CD4-positive, alpha-beta T cell treated with Interleukin-6 for 4 hours (primary cell): ENCODE measurements at places on chromosomes 13 and 19.
A peak's percentile ranks its signal among the peaks of the same experiment; 100 is the strongest.

- no peak for DNase-seq
Measured at GRCh38 chr13:48648446-48648845, 5.3 kb upstream of the CYSLTR2 start.

GRCh38 chr13:114318624-114319023 lies 4.3 kb downstream of the CHAMP1 start:
- DNase-seq: no peak

GRCh38 chr13:76738616-76739015 lies 147.6 kb downstream of the KCTD12 start:
- no peak for DNase-seq

DNA sequence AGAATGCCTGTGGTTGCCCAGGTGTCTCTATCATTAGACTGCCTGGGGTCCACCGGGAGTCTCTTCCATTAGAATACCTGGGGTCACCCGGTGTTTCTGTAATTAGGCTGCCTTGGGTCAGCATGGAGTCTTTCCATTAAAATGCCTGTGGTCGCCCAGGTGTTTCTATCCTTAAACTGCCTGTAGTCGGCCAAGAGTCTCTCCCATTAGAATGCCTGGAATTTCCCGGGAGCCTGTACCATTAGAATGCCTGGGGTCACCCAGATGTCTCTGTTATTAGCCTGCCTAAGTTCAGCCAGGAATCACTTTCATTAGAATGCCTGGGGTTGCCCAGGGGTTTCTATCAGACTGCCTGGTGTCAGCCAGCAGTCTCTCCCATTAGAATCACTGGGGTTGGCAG lies 1492.8 kb downstream of the UQCRFS1 start:
- DNase-seq: no peak

- no peak for DNase-seq
Measured at GRCh38 chr13:66180836-66181235, 1049.3 kb downstream of the PCDH9 start.

GRCh38 chr13:110346661-110347067 lies 39.6 kb downstream of the COL4A2 start:
- DNase-seq: no peak

DNA sequence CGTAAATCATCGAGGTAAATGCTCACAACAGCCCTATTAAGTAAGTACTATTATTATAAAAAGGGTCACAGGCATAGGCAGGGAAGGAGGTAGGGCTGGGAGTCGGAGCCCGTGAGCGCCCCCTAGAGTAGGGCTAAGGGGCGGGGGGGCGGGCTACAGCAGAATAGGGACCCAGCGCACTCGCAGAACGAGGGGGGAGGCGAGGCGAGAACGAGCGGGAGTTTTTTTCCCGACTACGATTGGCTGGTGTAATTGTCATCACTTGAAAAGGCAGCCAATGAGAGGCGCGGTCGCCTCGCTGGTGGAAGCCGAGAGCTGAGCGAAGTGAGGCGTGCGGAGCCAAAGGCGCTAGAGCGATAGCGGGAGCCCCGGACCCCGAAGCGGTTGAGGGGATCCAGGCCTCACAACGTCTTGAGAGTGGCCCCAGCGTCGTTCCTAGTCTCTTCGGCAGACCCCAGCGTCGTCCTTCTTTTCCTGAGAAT lies 24.2 kb downstream of the KEAP1 start:
- peak; percentile 93 for DNase-seq

- DNase-seq: no peak
Measured at GRCh38 chr19:35105411-35106290, 10.0 kb upstream of the FXYD3 start.

DNA sequence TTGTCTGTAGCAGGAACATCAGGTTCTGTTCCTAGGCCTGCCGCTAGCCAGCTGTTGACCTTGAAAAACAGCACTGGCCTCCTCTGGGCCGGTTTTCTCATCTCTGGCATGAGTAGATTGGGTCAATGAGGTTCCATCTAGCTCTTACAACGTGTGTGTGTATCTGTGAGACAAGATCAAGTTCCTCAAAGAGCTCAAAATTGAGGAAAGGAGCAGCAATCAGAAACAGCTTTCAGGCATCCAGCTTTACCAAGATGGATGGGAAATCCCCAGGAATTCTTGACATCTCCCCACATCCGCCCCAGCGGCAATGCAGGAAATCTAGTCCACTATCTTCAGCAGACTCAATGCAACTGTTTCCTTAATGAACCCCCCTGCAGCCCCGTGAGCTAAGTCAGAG lies 4.9 kb downstream of the FLT1 start:
- DNase-seq: no peak

GRCh38 chr13:41122838-41123237 lies 9.8 kb downstream of the KBTBD6 start:
- no peak for DNase-seq

- DNase-seq: no peak
Measured at GRCh38 chr13:98173431-98174152, 3.5 kb downstream of the RNF113B start.

DNA sequence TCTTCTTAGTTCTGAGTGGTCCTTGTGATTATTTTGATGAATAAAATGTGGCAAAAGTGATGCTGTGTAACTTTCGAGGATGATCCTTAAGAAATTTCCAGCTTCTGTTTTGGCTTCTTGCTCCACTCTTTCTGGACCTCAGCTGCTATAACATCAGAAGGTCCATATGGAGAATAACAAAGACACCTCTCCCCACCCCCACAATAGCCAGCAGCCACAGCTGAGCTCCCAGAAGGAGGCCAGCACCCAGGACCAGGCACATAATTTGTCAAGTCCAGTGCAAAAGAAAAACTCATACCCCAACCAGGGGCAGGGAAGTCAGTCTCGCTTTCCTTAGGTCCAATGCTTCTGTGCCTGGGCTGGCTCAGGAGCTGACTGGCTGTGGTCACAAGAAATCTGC lies 357.6 kb downstream of the RFC3 start:
- DNase-seq: no peak

DNA sequence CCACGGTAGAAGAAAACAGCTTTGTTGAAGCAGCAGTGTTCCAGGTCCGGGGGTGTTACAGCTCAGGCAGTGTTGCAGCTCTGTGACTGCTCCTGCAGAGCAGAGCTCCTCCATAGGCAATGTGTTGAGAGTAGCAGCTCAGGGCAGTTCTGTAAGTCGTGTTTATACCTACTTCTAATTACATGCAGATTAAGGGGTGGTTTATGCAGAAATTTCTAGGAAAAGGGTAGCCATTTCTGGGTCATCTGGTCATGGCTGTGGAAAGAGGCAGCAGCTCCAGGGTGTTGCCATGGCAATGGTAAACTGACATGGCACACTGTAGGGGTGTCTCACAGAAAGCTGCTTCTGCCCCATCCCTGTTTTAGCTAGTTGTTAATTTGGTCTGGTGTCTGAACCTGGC lies 316.4 kb downstream of the GPC5 start:
- DNase-seq: no peak
